ENCODE measurements at places on chromosomes 5 and 9. TPM values are rescaled to one million over a fixed set of nuclear protein-coding genes. Genes with fewer than 3 reads are reported as not detected.
A peak's percentile ranks its signal among the peaks of the same experiment; 100 is the strongest.

DNA sequence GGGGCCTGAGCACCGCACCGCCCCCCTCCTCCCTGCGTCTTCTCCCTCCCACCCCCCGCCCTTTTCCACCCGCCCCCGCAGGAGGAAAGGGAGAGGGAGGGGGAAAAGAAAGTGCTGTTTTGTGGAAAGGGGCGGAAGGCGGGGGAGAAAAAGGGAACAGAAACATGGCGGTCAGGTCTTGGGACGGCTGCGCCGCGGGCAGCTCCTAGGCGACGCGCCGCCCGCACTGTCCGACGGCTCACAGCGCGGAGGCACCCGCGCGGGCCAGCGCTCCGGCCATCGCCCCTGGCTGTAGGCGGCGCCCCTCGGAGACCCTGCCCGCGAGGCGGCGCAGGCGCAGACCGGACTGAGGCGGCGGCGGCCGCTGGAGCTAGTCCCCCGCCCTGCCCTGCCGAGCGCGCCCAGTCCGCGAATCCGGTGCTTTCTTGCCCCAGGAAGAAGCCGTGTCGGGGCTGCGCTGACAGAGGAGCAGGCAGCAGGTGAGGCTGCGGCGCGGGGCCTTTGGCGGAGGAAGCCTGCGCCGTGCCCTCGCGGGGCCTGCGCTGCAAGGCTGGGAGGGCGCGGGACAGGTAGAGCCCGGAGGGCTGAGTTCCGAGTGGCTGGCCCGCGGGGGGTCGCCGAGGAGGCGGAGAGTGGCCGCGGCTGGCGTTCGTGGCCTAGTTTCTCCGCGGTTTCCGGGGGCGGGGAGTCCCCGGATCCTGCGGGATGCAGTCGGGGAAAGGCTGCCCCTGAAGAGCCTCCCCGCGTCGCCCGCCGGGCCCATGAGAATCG, at the start of gene DENND4C:
Gene DENND4C (plus strand): TSS at position 339 of the 771 bp plus-strand sequence. CDS start 45,482 bp downstream, outside the sequence.
- peak within 1 kb of the TSS; percentile 99 for H3K27ac ChIP-seq
- peak; percentile 82 for DNase-seq
- no peaks in the 10 kb centered on the region for H3K36me3 ChIP-seq
- peak within 1 kb of the TSS; percentile 72 for H3K4me3 ChIP-seq
- no peaks in the 10 kb centered on the region for H3K27me3 ChIP-seq

GRCh38 chr5:37043693-37044092, 167.1 kb downstream of the NIPBL start:
- H3K4me3 ChIP-seq, result no peak overlapping the region
- H3K27me3 ChIP-seq, result no peaks in the 10 kb centered on the region
- no peaks in the 10 kb centered on the region for H3K4me1 ChIP-seq
- H3K36me3 ChIP-seq, result no peaks in the 10 kb centered on the region
- no peak overlapping the region for H3K27ac ChIP-seq

GRCh38 chr9:132407196-132407595, 556 bp upstream of the TTF1 start:
- H3K4me3 ChIP-seq, result peak overlapping the region; percentile 72
- H3K27me3 ChIP-seq, result no peaks in the 10 kb centered on the region
- no peak overlapping the region for H3K27ac ChIP-seq
- no peak for DNase-seq
- no peaks in the 10 kb centered on the region for H3K36me3 ChIP-seq

DNA sequence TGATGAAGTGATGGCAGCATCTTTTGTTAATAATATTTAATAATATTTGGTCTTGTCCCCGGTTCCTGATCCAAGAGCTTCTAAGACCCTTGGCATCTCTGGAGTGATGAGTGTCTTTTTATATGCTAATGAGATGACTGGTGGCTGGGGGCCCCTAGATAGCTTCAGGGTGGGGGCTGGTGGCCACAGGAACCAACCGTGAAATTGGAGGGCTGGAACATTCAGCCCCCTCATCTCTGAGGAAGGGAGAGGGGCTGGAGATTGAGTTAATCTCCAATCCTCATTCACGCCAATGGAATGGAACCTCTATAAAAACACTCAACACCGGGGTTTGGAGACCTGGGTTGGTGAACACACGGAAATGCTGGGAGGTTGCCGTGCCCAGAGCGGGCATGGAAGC, 78.2 kb upstream of the RAPGEF1 start:
- no peak overlapping the region for H3K4me3 ChIP-seq
- H3K36me3 ChIP-seq, result no peaks in the 10 kb centered on the region
- DNase-seq, result no peak
- peaks cover 46% of the 10 kb centered on the region for H3K27me3 ChIP-seq

GRCh38 chr9:82531795-82532194, 531.1 kb downstream of the RASEF start:
- no peak overlapping the region for H3K4me3 ChIP-seq
- H3K27ac ChIP-seq, result no peak overlapping the region
- no peaks in the 10 kb centered on the region for H3K27me3 ChIP-seq
- no peaks in the 10 kb centered on the region for H3K4me1 ChIP-seq

The SAXO1 gene
- total RNA-seq, result 0.16 TPM

DNA sequence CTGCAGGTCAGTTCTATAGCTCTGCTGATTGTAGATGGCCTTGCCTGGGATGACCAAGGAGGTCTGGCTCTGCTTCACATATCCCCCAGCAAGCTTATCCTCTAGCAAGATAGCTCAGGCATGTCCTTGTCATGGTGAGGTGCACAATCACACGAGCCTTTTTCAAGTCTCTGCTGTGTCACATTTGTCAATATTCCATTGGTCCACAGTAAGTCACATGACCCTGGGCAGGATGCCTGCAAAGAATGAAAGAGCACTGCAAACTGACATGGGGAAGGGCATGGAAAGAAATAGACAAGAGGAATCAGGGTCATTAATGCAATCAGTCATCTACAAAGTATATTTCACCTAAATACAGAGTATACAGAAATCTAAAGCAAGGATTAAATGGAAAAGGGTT, 142.0 kb downstream of the RORB start:
- no peak for DNase-seq
- H3K27me3 ChIP-seq, result no peaks in the 10 kb centered on the region
- no peaks in the 10 kb centered on the region for H3K4me1 ChIP-seq
- no peak overlapping the region for H3K4me3 ChIP-seq
- no peaks in the 10 kb centered on the region for H3K36me3 ChIP-seq
